ENCODE measurements at places on chromosomes 6 and 20. TPM values are rescaled to one million over a fixed set of nuclear protein-coding genes. Genes with fewer than 3 reads are reported as not detected.

The RNF114 gene
- total RNA-seq = 63.0 TPM

The TMEM217 gene
- total RNA-seq = 1.00 TPM

The IP6K3 gene
- 1.6 TPM for total RNA-seq

The PPP1R14C gene
- 20.1 TPM for total RNA-seq

The TREM2 gene
- total RNA-seq = 1.6 TPM

The SCRT2 gene
- total RNA-seq = not detected

The EYA4 gene
- total RNA-seq = 7.4 TPM

The DDO gene
- total RNA-seq = 3.1 TPM

The ZNF322 gene
- total RNA-seq = 26.0 TPM

The CST7 gene
- total RNA-seq = 4.7 TPM

The TREML1 gene
- total RNA-seq = 1.2 TPM

The MEI4 gene
- total RNA-seq = not detected

The CENPB gene
- total RNA-seq = 35.9 TPM

The SMLR1 gene
- not detected for total RNA-seq
